ENCODE measurements at places on chromosomes 6 and 20. TPM values are rescaled to one million over a fixed set of nuclear protein-coding genes. Genes with fewer than 3 reads are reported as not detected.

NKX2-2 gene
- total RNA-seq = 0.11 TPM

ZNF165 gene
- total RNA-seq = 5.8 TPM

INSM1 gene
- 0.81 TPM for total RNA-seq

GRCh38 chr6:107846262-107846795, 22.2 kb upstream of the SCML4 start:
- no peaks in the 10 kb centered on the region for H3K36me3 ChIP-seq
- no peak overlapping the region for H3K27ac ChIP-seq
- no peaks in the 10 kb centered on the region for H3K27me3 ChIP-seq
- no peaks in the 10 kb centered on the region for H3K4me1 ChIP-seq
- DNase-seq = no peak

- DNase-seq = no peak
- no peaks in the 10 kb centered on the region for H3K4me1 ChIP-seq
- no peaks in the 10 kb centered on the region for H3K36me3 ChIP-seq
- H3K27ac ChIP-seq = no peak overlapping the region
Measured at GRCh38 chr6:16391451-16391912, 153.1 kb downstream of the GMPR start.

- no peaks in the 10 kb centered on the region for H3K4me1 ChIP-seq
- H3K4me3 ChIP-seq = no peak overlapping the region
- no peaks in the 10 kb centered on the region for H3K27me3 ChIP-seq
- no peaks in the 10 kb centered on the region for H3K36me3 ChIP-seq
- H3K27ac ChIP-seq = no peak overlapping the region
Measured at GRCh38 chr6:32883789-32884188, 29.8 kb downstream of the PSMB9 start.

DNA sequence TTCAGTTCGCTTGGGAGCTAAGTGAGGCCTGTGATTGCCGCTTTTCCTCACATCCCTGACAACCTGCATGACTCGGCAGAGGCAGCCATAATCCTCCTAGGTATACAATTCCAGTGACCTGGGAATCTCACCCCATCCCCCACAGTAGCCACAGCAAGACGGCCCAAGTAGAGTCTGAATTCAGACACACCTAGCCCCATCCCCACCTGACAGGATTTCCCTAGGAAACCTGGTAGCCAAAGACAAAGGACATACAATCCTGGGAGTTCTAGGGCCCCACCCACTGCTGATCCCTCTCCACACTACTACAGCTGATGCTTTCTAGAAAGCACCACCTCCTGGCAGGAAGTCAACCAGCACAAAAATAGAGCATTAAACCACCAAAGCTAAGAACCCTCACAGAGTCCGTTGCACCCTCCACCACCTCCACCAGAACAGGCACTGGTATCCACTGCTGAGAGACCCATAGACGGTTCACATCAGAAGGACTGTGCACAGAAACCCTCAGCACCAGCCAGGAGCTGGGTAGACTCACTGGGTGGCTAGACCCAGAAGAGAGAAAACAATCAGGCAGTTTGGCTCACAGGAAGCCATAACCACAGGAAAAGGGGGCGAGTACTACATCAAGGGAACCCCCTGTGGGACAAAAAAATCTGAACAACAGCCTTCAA, 17.9 kb upstream of the RUNX2 start:
- no peaks in the 10 kb centered on the region for H3K27me3 ChIP-seq
- H3K4me1 ChIP-seq = no peaks in the 10 kb centered on the region
- H3K4me3 ChIP-seq = no peak overlapping the region
- H3K27ac ChIP-seq = no peak overlapping the region
- peaks cover 50% of the 10 kb centered on the region for H3K36me3 ChIP-seq

- no peaks in the 10 kb centered on the region for H3K36me3 ChIP-seq
- no peaks in the 10 kb centered on the region for H3K27me3 ChIP-seq
- no peak overlapping the region for H3K4me3 ChIP-seq
- DNase-seq = no peak
- H3K27ac ChIP-seq = no peak overlapping the region
- peaks cover 3% of the 10 kb centered on the region for H3K4me1 ChIP-seq
Measured at GRCh38 chr6:5308066-5308465, 46.8 kb downstream of the FARS2 start.

- no peaks in the 10 kb centered on the region for H3K36me3 ChIP-seq
- H3K27me3 ChIP-seq = no peaks in the 10 kb centered on the region
- peak; percentile 53 for DNase-seq
- H3K4me3 ChIP-seq = no peak overlapping the region
- no peak overlapping the region for H3K27ac ChIP-seq
Measured at GRCh38 chr20:17438436-17439039, 92.6 kb downstream of the BFSP1 start.

GRCh38 chr6:106894978-106895702, 79.4 kb downstream of the CD24 start:
- peak overlapping the region; percentile 49 for H3K27ac ChIP-seq
- no peaks in the 10 kb centered on the region for H3K27me3 ChIP-seq
- H3K36me3 ChIP-seq = peaks cover 4% of the 10 kb centered on the region
- H3K4me1 ChIP-seq = peaks cover 4% of the 10 kb centered on the region

DNA sequence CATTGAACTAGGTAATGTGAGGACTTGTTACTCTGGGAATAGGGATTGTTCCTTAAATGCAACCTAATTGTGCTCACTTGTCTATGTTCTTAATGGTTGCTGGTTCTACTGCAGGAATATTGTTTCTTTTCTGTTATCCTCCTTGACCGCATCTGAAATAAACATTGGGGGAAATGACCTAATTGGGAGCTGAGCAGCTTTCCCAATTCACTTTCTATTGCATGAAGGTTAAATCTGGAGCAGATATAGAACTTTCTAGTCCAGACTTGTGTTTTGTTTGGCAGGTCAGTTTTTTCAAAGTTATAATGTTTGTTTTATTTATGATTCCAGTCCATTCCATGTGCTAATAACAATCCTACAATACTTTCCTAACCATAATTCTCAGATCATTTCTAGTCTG, 981.0 kb upstream of the CITED2 start:
- no peaks in the 10 kb centered on the region for H3K27me3 ChIP-seq
- no peaks in the 10 kb centered on the region for H3K4me1 ChIP-seq
- no peak overlapping the region for H3K4me3 ChIP-seq
- DNase-seq = no peak
- no peaks in the 10 kb centered on the region for H3K36me3 ChIP-seq

Data from H9 (cell line).